T-helper 17 cell (primary cell): ENCODE measurements at places on chromosomes 12 and 14.

GRCh38 chr14:51500776-51501175 is 150.9 kb upstream of the FRMD6 start:
- H3K4me3 ChIP-seq = no peak overlapping the region
- no peaks in the 10 kb centered on the region for H3K36me3 ChIP-seq
- DNase-seq = no peak
- H3K4me1 ChIP-seq = no peaks in the 10 kb centered on the region

GRCh38 chr12:108423486-108423885 is 84.4 kb upstream of the CMKLR1 start:
- H3K4me1 ChIP-seq = peaks cover 2% of the 10 kb centered on the region
- no peak for DNase-seq
- no peak overlapping the region for H3K27ac ChIP-seq
- no peak overlapping the region for H3K4me3 ChIP-seq

DNA sequence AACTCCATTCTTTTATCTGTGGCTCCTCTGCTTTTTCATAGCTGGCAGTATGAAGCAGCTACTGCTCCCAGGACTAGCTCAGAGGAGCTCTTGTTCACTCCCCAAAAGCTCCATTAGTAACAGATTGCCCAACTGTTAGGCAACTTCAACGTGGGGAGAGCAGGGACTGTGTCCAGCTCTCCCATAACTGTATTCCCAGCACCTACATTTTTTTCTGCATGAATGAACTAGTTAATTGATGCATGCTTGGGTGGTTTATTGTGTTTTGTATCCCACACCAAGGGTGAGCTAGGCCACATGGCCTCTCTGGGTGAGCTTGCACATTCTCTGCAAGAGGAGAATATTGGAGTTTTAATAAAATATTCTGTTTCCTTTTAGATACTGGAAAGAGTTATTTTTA is 15.2 kb downstream of the STON2 start:
- H3K4me1 ChIP-seq = no peaks in the 10 kb centered on the region
- no peak for DNase-seq
- no peak overlapping the region for H3K4me3 ChIP-seq
- peaks cover 6% of the 10 kb centered on the region for H3K36me3 ChIP-seq

DNA sequence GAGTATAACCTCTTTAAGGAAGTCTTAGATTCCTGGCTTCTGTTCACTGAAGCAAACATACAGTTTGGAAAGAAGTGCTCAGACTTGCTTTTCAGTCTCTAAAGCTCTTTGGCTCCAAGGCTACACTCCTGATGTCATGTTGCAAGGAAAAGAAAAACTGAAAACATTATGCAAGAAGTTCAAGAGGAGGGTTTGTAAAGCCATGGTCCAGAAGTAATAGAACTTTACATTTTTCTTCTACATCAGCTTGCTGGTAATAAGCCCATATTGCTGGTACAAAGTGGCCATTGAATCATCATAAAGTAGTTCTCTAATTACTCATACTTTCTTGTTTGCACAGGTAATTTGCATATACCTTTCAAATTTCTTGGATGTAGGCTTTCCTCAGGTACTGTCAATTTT is 83.6 kb downstream of the BBS10 start:
- no peak for DNase-seq
- H3K4me3 ChIP-seq = no peak overlapping the region
- no peaks in the 10 kb centered on the region for H3K36me3 ChIP-seq
- peaks cover 13% of the 10 kb centered on the region for H3K27me3 ChIP-seq

- no peaks in the 10 kb centered on the region for H3K27me3 ChIP-seq
- no peak overlapping the region for H3K27ac ChIP-seq
- no peak overlapping the region for H3K4me3 ChIP-seq
Measured at GRCh38 chr12:115433014-115433634, 749.1 kb upstream of the TBX3 start.

- peaks cover 27% of the 10 kb centered on the region for H3K4me1 ChIP-seq
- H3K4me3 ChIP-seq = no peak overlapping the region
- no peak for DNase-seq
- peak overlapping the region; percentile 34 for H3K27ac ChIP-seq
- peaks cover 23% of the 10 kb centered on the region for H3K36me3 ChIP-seq
Measured at GRCh38 chr14:21209185-21209584, 53.3 kb upstream of the OR5AU1 start.

- peaks cover 45% of the 10 kb centered on the region for H3K27me3 ChIP-seq
- DNase-seq = peak; percentile 21
- peak overlapping the region; percentile 14 for H3K27ac ChIP-seq
- no peaks in the 10 kb centered on the region for H3K4me1 ChIP-seq
- peaks cover 6% of the 10 kb centered on the region for H3K36me3 ChIP-seq
- H3K4me3 ChIP-seq = no peak overlapping the region
Measured at GRCh38 chr12:117212563-117213190, 22.4 kb upstream of the FBXO21 start.

DNA sequence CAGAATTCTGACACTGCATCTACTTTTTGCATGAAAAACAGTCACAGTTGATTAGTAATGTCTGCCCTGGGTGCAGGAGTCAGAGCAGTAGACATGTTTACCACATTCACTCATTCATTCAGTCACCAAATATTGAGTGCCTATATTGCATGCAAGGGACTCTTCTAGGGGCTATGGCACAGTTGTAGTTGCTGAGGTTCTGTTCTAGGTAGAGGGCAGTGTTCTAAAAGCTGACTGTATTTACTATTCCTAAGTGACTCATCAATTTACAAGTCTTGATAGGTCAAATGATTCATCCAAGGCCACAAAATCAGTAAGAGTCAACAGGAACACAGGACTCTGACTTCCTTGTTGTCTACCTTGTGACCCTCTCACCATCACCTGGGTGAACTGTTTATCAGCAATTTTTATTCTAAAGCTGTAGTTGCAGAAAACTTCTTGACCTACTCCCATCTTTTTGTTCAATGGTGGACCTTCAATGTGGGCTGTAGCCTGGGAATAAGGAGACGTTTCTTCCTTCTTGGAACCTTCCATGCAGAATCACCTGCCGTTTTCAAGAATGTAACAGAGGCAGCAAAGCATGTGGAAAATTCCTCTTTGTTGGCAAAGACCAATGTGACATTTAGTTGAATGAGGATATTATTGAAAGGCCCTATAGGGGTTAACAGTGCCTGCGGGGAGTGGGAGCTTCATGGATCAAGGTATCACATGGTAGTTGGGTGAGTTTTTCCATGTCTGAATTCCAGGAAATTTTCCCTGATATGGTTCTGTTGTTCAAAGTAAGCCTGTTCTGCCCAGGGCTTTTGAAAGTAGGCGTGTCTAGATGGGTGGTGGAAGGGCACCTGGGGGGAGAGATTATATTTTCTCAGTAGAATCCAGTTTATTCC is 223.2 kb downstream of the KTN1 start:
- H3K27ac ChIP-seq = peak overlapping the region; percentile 90
- no peak for DNase-seq

DNA sequence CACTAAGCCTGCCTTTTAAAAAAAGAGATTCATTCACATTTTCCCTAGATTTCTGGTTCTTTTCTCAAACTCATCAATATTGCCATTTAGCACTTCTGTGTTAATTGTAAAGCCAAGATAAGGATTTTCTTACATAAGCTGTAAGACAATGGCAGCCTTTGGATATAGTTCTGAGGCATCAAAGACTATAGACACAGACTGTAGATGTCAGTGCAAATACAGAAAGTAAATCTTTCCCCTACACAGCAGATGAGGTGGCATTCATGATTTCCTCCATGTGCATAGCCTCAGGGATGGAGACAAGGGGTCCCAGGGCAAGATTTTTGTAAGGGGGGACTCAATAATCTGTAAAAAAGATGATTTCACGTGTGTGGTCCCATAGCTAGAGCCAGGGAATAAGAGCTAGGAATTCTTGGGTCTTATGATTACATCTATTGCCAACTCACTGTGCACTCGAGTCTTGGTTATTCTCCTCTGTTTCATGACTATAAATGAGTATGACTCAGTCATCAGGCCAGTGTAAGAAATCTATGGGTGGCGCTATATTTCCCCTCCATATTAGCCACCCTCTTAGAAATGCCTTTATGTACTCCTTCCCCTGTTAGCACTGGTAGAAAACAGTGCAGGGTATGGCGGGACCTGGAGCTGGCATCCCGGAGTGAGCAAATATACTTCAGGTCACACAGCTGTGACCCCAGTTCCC is 207.5 kb downstream of the EXOC5 start:
- peaks cover 6% of the 10 kb centered on the region for H3K27me3 ChIP-seq
- peaks cover 2% of the 10 kb centered on the region for H3K36me3 ChIP-seq
- peak overlapping the region; percentile 21 for H3K27ac ChIP-seq
- no peak for DNase-seq
- H3K4me1 ChIP-seq = peaks cover 22% of the 10 kb centered on the region
- no peak overlapping the region for H3K4me3 ChIP-seq

DNA sequence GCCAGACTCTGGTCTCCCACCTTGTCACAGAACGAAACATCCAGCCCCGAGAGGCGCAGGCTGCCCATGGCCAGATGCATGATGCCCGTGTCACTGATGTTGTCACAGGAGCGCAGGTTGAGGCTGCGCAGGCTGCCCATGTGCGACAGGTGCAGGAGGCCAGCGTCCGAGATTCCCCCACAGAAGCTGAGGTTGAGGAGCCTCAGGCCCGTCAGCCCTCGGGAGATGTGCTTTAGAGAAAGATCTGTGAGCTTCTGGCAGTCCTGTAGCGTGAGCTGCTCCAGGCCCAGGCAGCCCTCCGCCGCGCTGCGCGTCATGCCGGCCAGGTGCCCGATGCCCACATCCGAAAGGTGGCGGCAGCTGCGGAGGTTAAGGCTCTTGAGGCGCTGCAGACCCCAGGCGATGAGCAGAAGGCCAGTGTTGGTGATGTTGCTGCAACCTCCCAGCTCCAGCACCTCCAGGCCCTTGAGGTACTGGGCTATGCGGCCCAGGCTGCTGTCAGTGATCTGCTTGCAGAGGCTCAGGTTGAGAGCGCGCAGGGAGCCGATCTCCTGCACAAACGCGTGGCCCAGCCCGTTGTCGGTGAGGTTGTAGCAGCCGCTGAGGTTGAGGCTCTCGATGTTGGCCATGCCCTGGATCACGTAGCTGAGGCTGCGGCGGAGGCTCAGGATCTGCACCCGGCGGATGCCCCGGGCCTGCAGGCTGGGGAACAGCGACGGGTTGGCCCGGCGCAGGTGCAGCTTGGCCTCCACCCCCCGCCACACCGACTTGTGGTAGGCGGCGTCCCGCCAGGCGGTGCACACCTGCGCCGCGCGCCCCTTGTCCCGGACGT is 991 bp downstream of the FBXL14 start:
- DNase-seq = peak; percentile 42
- peak overlapping the region; percentile 93 for H3K27ac ChIP-seq
- no peaks in the 10 kb centered on the region for H3K36me3 ChIP-seq
- no peaks in the 10 kb centered on the region for H3K27me3 ChIP-seq

DNA sequence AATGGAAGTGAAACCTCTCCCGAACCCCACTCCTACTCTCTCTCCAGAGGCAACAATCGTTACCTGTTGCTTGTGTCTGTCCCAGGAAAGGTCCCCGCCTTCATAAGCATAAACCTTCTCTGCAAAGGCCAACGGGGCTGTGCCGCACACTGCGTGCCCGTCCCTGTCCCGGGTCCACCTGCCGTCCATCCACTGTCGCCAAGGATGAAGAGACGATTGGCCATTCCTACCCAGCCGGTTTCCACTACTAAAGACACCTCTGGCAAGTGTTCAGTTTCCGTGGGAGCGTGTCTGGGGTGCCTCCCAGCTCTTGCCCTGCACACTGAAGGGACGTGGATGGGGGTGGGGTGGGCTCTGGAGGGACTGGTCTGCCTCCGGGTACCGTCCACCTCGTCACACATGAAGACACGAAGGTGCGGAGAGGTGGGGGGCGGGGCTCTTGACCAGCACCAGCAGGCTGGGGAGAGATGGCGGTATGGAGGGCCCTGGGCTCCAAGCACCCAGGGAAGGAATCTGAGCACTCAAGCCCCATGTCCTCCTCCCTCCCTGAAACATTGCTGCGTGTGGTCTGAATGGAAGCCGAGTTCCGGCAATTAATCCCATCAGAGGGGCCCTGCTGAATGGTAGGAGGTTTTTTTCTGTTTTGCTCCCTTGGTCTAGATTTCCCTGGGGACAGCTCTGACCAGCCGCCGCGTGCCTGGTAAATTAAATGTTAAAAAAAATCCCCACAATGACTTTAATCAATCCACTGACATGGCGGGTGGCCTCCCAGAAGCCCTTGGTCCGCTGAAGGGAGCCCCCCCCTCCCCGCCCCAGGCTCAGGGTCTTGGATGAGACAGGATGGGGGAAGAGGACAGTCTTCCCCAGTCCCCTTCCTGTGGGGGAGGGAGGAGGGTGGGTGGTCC is 4.1 kb upstream of the KIF26A start:
- DNase-seq = peak; percentile 1
- no peak overlapping the region for H3K4me3 ChIP-seq
- peaks cover 3% of the 10 kb centered on the region for H3K4me1 ChIP-seq
- peaks cover 43% of the 10 kb centered on the region for H3K27me3 ChIP-seq
- H3K27ac ChIP-seq = no peak overlapping the region

DNA sequence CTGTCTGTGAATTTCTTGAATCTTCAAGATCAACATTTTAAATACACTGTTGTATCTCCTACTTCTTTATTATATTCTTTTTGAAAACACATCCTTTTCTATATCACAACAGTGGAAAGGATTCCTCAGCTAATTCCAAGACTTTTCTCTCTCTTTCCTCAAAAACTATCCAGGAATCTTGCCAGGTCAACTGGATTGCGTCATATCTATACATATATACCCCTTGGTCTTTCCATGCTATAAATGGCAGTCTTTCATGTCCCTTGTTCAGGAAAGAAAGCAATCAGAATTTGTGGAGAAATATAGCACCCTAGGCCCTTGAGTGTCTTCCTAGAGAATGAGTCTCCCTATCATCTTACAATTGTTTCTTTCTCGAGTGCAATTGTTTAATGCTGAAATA is 149.0 kb downstream of the KCNA5 start:
- no peaks in the 10 kb centered on the region for H3K36me3 ChIP-seq
- H3K27me3 ChIP-seq = no peaks in the 10 kb centered on the region
- no peak overlapping the region for H3K4me3 ChIP-seq
- no peak for DNase-seq

- H3K27ac ChIP-seq = no peak overlapping the region
- H3K36me3 ChIP-seq = no peaks in the 10 kb centered on the region
- peaks cover 4% of the 10 kb centered on the region for H3K27me3 ChIP-seq
- no peaks in the 10 kb centered on the region for H3K4me1 ChIP-seq
Measured at GRCh38 chr12:100608776-100609175, 35.3 kb downstream of the GAS2L3 start.

DNA sequence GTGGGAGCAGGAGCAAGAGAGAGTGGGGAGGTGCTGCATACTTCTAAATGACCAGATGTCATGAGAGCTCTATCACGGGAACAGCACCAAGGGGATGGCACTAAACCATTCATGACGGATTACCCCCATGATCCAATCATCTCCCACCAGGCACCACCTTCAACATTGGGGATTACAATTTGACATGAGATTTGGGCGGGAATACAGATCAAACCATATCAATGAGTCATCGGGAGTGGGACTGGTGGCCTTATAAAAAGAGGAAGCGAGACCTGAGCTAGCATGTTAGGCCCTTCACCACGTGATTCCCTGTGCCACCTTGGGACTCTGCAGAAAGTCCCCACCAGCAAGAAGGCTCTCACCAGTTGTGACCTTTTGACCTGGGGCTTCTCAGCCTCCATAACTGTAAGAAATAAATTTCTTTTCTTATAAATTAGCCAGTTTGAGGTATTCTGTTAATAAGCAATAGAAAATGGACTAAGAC is 28.7 kb downstream of the COX8C start:
- H3K4me1 ChIP-seq = no peaks in the 10 kb centered on the region
- peaks cover 17% of the 10 kb centered on the region for H3K27me3 ChIP-seq
- no peak overlapping the region for H3K4me3 ChIP-seq
- DNase-seq = no peak
- no peak overlapping the region for H3K27ac ChIP-seq
- H3K36me3 ChIP-seq = no peaks in the 10 kb centered on the region

GRCh38 chr12:24015833-24016160 is 66.3 kb upstream of the SOX5 start:
- H3K4me1 ChIP-seq = no peaks in the 10 kb centered on the region
- H3K36me3 ChIP-seq = no peaks in the 10 kb centered on the region
- no peak for DNase-seq
- H3K27me3 ChIP-seq = no peaks in the 10 kb centered on the region
